ENCODE measurements at places on chromosomes 1 and 21. TPM values are rescaled to one million over a fixed set of nuclear protein-coding genes. Genes with fewer than 3 reads are reported as not detected.
A peak's percentile ranks its signal among the peaks of the same experiment; 100 is the strongest.

DNA sequence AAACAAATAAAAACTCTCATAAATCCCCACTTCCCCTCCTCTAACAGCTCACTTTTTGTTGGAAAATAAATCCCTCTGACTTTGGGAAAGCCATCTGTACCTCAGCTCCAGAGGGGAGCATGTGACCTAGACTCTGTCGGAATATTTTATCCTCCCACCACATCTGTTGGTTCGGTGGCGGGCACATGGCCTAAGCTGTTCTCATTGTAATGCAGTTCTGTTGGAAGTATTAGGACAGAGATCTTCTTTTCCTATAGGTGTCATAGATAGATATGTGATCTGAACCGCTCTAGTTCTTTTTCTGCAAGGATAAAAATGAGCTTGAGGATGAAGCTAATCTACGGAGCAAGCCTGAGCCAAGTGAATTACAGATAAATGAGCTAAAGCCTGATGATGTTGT, 50.5 kb upstream of the EPS8L3 start:
- DNase-seq, result no peak

- no peak for DNase-seq
Measured at GRCh38 chr1:23515905-23516304, 15.1 kb downstream of the E2F2 start.

- no peak for DNase-seq
Measured at GRCh38 chr21:18723171-18723570, 319.6 kb upstream of the TMPRSS15 start.

- DNase-seq, result no peak
Measured at GRCh38 chr21:26943921-26944320, 23.0 kb downstream of the ADAMTS5 start.

DNA sequence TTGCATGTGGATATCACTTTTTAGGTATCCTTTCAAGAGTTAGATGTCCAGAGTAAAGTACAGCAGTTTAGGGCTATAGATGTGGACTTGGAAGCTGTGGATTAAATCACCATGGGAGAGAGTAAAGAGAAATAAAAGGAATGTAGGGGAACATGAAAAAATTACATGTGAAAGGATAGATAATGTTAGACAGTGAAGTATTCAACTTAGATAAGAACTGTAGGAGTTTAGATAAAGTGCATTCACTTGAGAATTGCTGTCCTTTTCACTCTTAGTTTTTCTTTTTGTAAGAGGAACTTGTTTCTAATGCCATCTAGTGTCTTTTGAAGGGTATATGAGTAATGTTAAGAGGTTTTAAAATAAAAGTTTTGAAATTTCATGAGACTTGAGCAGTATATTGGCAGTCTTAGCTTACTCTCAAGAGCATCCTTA, 40.1 kb downstream of the MAST2 start:
- no peak for DNase-seq

GRCh38 chr21:39531840-39532239, 80.1 kb downstream of the SH3BGR start:
- no peak for DNase-seq

GRCh38 chr1:50980505-50980904, 10.5 kb downstream of the CDKN2C start:
- DNase-seq, result no peak

- DNase-seq, result no peak
Measured at GRCh38 chr1:11462224-11462923, 16.6 kb upstream of the DISP3 start.

DNA sequence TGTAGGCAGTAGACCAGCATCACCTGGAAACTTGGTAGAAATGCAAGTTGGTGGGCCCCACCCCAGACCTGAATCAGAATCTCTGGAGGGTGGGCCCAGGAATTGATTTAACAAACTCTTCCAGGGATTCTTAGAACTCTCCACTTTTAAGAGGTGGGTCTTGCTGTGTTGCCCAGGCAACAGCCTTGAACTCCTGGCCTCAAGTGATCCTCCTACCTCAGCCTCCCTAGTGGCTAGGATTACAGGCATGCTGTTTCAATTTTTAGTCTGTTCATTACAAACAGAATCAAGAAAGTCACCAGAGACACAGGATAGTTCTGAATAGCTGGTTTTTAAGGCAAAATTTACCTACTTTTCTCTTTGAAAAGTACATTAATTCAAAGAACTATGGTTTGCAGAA, 31.2 kb downstream of the NCF2 start:
- no peak for DNase-seq

GRCh38 chr1:54649130-54649898, 7.7 kb downstream of the MROH7 start:
- DNase-seq, result no peak

DNA sequence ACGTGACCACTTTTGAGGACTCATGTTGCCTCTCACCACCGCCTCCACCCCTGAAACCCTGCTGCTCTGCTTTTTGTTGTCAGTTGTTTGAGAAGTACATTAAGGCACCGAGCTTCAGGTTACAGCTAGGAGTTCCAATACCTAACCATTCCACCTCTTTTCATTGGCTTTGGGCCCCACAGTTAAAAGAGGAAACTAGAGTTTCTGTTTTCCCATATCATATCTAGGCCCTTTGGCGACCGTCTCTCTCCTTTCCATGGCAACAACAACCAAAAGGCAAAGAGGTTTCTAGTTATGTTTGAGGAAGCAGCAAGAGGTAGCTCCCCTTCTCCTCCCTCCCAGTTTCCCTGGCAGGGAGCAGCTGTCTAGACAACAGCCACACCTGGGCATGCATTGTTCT, 5.9 kb downstream of the ANKRD35 start:
- no peak for DNase-seq

DNA sequence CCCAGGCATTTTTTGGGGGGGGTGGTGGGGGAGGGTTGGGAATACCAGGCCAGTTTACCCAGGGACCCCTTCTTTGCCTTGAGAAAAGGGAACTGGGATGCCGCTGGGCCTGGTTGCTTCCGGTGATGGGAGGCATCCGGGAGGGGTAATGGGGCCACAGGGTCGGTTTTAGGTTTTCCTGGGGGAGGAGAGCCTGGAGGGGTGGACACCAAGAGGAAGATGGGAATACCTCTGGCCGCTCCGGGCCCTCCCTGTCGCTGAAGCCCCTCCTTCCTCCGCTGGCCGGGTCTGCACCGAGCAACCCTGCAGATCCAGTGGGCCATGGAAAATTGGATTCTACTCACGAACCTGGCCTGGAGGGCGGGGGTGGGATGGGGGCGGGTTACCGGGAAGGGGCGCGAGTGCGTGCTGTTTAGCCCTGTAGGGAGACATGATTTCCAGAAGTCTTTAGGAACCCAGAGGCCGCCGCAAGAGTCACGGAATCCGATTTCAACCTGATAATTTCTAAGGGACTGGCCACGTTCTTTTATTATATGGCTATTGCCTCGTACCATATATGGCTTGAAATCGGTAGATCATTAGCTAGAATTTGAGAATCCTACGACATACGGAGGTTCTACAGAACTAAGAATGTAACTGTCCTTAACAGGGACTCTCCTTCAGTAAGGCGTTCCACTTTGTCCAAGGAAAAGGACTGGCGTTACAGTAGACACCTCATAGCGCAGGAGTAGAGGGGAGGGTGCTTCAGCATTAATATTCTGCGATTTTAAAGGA, 749 bp downstream of the AKIRIN1 start:
- peak; percentile 57 for DNase-seq

DNA sequence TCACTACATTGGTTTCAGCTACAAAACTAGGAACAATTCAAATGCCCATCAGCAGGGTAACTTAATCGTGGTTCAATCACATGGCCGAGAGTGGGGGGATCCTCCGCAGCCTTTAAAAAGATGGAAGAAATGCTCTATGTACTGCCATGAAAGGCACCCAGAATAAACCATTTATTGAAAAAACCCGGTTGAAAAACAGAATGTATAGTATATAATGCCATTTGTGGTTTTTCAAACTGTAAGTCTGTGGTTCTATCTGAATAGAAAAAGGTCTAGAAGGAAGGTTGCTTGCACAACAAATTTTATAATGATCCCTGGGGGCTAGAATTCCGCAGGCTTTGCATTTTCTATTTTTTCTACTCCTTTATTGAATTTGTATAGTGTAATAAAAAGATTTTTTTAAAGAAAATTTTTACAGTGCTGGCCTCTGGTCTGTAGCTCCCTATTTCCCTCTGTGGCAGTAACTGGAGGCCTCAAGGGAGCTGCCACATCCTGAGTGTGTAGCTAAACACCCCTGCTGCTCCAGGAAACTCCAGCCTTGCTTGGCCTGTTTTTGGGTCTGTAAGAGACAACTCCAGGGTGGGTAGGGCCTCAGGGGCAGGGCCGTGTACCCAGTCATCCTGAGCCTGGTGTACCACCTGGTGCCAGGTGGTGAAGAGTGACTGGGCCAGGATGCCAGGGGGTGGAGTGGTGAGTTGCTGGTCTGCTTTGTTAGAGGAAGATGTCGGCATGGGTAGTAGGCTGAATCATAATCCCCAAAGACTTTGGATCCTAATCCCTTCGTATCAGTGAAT, 51.5 kb upstream of the EPS8L3 start:
- DNase-seq, result no peak

The HRNR gene
- not detected for total RNA-seq

The ARHGEF10L gene
- 55.4 TPM for total RNA-seq

The PTPN14 gene
- 5.4 TPM for total RNA-seq

Measured in cardiac muscle cell (in vitro differentiated cells and primary cell).